ENCODE measurements at places on chromosomes 2 and 18.

DNA sequence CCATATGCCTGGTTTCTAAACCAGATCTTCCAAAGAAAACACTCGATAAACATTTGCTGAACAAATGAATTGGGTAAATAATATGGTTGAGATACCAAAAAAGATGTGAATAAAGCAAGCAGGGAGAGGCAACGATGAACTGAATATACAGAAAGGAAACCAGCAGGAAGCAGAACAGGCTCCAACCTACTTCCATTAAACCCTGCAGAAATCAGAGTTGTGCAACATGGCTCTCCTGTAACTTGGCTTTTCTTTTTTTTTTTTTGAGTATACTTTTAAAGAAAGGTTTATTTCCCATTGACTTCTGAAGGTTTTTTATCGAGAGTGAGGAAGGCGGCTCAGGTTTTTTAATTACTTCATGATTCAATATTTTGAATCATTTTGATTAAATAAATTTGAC is 23.5 kb downstream of the ITSN2 start:
- DNase-seq, result no peak

- DNase-seq, result no peak
Measured at GRCh38 chr2:71064110-71064611, 4.3 kb upstream of the NAGK start.

DNA sequence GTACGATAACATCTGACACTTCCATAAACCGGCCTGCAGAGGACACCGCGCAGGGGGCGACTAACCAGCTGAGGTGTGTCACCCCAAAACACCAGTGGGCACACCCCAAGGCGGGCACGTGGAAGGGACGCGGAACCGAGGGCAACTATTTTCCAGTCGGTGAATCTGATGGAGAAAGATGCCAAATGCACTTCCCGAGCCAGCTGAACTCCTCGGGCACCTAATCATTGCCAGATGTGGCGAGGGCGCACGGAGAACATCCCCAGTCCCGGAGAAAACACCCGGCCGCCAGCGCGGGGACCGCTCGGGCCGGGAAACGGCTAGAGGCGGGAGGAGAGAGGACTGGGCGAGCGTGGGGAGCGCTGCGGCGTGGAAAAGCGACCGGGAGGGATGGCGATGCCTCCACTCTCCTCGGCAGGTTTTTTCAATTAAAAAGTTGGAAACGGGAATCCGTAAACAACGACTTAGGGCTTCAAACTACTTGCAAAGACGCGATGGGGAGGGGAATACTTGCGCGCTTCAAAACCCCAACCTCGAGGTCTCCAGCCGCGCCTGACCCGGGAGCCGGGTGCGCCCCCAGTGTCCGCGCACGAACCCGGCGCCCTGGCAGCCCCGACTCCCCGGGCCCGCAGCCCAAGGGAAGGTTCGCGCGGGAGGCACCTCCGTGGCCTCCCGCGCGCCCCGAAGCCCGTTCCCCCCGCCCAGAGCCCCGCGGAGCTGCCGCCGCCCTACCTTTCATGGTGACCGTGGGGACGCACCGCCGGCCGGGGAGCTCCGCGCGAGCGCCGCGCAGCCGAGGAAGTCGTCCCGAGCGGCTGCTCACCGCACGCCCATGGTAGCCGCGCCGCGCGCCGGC is 497 bp downstream of the COLEC12 start:
- no peak for DNase-seq

GRCh38 chr2:126909781-126910180 is 11.1 kb downstream of the TEX51 start:
- no peak for DNase-seq

GRCh38 chr2:149653831-149654445 is 66.4 kb upstream of the MMADHC start:
- DNase-seq, result no peak

DNA sequence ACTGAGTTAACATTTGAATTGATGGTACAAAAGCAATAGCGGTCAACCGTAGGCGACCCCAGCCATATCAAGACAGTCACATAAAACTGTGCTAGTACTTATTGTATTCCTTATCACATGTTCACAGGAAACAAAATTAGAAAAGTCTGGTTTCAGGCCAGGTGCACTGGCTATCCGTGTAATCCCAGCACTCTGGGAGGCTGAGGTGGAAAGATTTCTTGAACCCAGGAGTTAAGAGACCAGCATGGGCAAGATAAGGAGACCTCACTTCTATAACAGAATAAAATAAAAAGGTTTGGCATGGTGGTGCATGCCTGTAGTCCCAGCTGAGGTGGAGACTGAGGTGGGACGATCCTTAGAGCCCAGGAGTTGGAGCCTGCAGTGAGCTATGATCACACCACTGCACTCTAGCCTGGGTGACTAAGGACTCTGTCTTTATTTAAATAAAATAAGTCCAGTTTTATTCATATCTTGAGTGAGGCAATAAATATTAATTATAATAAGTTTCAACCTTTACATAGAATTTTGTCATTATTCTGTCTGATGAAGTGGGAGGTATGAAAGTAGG is 84.1 kb upstream of the RGPD4 start:
- no peak for DNase-seq

DNA sequence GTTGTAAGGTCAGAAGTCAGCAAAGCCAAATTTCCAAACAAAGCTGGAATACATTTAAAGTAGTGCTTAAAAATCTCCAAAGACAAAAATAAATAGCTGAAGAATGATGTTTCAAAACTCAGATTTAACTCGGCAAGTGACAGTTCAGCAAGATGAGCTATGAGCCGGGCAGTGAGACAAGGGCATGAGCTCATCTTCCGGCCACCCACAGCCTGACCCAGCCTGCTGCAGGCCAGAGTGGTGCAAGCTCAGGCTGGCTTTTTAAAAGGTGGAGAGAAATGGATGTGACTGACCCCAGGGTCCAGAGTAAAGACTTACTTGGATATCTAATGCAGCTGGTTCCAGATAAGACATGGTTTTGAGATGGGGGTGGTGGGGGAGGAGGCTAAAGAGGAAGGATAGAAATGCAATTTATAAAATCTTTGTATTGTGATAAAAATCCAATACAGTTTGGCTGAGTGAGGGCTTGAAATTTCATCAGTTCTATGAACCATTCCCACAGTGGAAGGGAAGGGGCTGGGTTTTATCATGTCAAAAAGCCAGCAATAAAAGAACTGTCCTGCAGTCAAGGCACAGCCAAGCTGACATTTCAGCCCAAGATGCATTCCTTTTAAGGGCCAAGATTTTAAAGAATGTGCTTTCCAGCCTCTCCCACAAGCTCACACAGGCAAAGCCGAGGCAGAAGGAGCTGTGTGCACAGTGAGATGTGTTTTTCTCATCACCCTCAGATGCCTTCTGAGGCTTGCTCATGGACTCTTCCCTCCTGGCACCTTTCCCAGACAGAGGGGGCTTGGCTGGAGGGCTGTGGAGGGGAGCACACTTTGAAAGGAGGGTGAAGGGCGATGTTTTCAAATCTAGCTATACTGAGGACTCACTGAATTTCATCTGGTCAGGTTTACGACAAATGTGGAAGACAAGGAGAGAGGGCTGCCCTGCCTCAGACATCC is 97.9 kb upstream of the KLHL29 start:
- no peak for DNase-seq

DNA sequence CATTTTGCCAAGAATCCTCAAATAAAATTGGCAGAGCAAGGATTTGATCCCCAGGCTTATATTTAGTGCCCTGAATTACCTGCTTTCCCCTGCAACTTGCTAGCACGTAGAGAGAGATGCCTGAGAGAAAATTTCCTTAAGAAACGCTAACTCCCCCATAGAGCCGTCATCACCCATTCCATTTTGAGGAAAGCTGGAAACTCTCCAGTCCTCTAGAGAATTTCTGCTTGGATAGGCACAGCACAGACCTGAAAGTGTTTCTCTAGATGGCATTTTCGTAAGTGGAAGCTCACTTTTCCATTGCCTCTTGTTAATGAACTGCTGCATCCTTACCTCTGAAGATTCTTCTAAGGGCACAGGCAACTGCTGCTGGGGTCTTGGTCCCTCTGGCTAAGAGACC is 277.8 kb upstream of the SIX2 start:
- DNase-seq, result no peak

DNA sequence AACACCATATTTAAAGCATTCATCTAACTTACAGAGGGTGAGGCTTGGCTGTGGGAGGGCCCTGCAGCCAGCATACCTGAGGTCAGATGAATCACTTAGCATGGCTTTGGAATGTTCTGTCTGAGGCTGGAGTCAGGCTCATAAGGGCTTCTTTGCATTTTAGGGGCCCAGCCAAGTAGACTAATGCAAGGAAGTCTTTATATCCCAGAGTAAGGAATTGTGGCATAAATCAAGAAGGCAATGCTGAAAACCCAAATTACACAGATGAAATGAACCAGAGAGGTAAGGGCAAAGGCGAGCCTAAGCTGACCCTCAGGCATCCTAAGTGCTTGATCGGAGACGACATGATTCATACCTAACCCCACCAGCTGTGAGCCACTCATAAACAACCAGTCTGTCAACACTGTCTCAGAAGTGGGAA is 383.6 kb downstream of the DCC start:
- no peak for DNase-seq

GRCh38 chr2:138277062-138277461 is 224.5 kb upstream of the SPOPL start:
- DNase-seq, result no peak

GRCh38 chr2:207468488-207468887 is 61.3 kb upstream of the CREB1 start:
- DNase-seq, result no peak

DNA sequence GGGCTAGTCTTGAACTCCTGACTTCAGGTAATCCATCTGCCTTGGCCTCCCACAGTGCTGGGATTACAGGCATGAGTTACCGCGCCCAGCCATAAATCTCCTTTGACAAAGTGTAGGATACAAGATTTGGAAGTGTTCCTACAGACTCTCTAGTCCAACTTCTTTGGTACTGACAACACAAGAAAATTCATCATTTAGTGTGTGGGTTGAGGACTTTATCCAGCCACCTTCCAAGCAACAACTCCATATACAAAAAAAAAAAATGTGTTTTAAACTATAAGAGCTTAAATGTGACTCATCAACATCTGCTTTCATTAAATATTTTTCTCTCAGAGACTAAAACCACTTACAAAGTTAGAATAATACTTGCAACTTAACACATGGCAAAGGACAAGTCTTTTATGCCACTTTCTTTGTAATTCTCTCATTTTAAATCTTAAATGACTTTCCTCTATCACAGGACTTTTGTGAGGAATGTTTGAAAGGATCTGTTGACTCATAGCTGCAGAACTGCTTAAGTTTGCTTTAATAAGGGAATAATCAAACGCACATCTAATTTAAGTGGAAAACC is 46.2 kb upstream of the ITGAV start:
- DNase-seq, result no peak

DNA sequence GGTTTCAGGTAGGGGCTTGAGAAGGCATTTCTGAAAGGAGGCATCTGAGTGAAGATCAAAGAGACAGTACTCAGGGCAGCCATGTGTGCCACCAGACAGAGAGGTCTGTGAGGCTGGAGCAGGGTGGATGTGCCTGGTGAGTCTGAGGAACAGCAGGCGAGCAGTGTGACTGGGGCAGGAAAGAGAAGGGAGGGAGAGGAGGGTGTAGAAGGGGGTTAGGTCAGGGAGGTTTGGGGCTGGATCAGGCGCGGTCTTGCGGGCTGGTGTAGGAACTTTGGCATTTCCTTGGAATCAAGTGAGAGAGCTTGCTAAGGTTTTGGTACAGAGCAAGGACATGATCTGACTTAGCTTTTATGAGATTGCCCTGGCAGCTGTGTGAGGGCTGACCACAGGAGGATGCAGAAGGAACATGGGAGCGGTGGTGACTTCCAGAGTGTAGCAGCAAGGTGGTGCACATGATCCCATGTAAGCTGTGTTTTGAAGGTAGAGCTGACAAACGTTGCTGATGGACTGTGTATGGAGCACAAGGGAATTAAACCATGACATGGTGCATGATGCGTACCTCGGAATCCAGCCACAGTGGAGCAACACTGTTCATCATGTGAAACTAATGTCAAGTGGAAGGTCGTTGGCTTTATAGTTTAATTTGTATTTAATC is 13.9 kb downstream of the RAB31 start:
- DNase-seq, result no peak

- DNase-seq, result no peak
Measured at GRCh38 chr2:151277067-151277466, 12.4 kb downstream of the NMI start.

DNA sequence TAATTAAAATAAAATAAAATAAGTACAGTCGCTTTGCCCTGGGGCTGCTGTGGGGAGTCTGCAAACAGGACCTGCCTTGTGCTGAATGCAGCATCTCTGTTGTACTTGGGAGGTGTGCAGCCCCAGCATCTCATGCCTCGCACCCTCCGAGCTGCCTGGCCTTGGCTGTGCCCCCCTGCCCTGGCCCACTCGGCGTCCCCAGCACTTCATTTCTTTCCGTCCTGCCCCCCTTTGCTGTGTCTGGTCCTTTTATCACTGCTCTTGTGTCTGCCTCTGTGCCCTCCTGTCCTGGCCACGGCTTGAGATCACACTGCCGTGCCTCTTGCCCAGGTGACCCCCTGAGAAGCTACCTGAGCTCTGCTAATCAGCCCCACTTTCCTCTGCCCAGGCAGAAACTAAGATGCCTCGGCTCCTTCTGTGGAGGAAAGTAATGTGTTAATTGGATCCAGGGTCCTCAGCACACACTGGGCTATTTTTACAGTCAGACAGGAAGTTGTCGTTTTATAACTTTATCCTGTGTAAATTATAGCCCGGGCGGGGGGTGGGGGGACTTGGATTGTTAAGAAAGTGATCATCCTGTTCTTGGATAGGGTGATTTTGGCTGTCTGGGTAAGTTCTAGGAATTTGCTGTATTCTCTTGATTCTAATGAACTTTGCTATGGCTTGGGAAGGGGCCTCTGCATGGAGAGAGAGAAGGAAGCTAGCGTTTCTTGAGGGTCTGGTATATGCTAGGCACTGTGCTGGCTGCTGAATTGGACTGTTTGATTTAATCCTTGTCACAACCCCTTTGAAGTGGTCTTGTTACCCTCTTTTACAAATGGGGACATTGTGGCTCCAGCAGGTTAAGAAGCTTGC is 69.4 kb downstream of the AGAP1 start:
- no peak for DNase-seq

- DNase-seq, result no peak
Measured at GRCh38 chr2:66578054-66578686, 143.2 kb downstream of the MEIS1 start.

GRCh38 chr18:23845988-23846630 is 156.9 kb downstream of the LAMA3 start:
- DNase-seq, result no peak

DNA sequence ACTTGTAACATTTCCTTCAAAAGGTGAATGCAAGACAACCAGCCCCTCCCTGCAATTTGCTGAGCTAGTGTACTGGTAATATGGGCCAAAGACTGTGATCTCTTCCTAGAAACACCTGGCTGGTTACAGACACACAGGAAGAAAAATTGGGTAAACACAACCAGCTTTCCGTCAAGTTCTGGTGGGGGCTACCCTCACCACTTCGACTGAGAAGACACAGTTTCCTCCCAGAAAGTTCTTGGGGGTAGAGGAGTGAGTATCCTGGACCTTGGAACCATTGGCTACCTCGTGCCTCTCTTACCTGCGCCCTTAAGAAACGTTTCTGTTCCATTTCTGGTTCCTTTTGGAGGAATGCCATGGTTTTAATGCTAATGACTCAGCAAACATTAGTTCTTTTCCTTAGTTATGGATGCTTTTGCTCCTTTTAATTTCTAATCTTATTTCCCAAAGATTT is 120.9 kb upstream of the DLX2 start:
- DNase-seq, result no peak
